Caki2 (cell line): ENCODE measurements at places on chromosomes 7 and 10. TPM values are rescaled to one million over a fixed set of nuclear protein-coding genes. Genes with fewer than 3 reads are reported as not detected.

DNA sequence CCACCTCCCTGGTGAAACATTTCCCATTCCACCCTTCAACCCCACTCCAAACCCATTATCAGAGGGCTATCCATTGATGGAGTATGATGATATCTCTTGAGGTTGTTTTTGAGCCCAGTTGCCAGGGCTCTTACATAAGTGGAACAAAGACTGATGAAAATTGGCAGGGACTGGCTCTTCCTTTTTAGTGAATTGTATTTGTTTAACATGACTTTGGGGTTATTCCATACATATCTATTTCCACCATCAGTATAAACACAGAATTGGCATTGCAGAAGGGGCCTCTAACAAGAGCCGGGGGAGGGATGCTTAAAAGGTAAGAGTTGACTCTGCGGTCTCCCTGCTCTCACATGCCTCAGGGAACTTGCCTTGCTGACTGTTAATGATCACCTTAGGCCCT lies 28.9 kb downstream of the FZD1 start:
- no peak for DNase-seq

- no peak for DNase-seq
Measured at GRCh38 chr7:20894806-20895205, 108.1 kb upstream of the SP8 start.

- DNase-seq: peak; percentile 64
Measured at GRCh38 chr7:8261711-8262695, at the start of gene ICA1. ICA1 (minus strand) TSS chr7:8262167; CDS start chr7:8235926, 26,241 bp downstream.

- no peak for DNase-seq
Measured at GRCh38 chr10:4086131-4086898, 301.3 kb upstream of the KLF6 start.

DNA sequence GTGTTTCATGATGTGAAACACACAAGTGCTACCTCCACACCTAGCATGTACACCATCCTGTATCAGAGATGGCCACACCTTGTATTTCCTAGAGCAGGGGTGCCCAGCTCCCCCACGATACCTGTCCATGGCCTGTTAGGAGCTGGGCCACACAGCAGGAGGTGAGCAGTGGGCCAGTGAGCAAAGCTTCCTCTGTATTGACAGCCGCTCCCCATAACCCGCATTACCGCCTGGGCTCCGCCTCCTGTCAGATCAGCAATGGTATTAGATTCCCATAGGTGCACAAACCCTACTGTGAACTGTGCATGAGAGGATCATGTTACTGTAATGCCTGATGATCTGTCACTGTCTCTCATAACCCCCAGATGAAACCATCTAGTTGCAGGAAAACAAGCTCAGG lies 145.6 kb upstream of the RNF32 start:
- DNase-seq: no peak

- no peak for DNase-seq
Measured at GRCh38 chr10:13743101-13743693, 156.4 kb downstream of the PRPF18 start.

SPOCK2 gene
- total RNA-seq: 0.41 and 1.1 TPM in 2 replicates

NPY gene
- total RNA-seq: not detected in 2 replicates
